NCI-H2227 treated with DMSO at 0.1 percent for 48 hours (cell line): ENCODE measurements at places on chromosomes 5 and 9.
A peak's percentile ranks its signal among the peaks of the same experiment; 100 is the strongest.

GRCh38 chr9:16335788-16336580 is 534.5 kb downstream of the BNC2 start:
- DNase-seq: no peak

GRCh38 chr9:4423207-4423610 is 67.1 kb upstream of the SLC1A1 start:
- DNase-seq: no peak

GRCh38 chr5:56489272-56489671 is 256.1 kb upstream of the ANKRD55 start:
- no peak for DNase-seq

GRCh38 chr5:123721675-123722276 is 209.8 kb downstream of the CSNK1G3 start:
- no peak for DNase-seq

DNA sequence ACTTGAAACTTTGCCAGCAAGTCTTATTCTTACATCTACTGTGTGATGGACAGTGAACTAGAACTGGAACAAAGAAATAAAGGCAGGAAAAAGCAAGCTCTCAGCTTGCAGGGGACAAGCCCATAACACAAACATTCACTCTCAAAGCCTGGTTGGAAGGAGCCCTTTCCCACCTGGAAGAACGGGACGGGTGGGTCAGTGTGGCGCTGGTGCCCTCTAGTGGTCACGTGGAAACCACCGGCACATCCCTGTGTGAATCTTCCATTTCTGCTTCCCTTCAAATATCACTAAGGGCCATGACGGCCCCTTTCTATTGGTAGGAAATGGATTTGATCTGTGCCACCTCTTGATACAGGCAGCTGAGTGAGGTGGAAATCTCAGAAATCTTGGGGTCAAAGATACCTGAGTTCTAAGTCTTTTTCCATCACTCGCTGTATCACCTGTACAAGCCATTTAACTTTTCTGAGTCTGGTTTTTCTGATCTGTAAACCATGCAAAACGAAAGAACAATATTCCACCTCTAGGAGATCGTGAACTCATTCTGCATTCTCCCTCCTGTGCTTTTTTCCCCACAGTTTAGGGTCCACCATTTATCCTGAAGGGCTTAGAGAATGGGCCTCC is 211.6 kb downstream of the MSX2 start:
- DNase-seq: peak; percentile 34

- no peak for DNase-seq
These were observed 74.3 kb downstream of the EPB41L4B start for GRCh38 chr9:109246533-109246932.

GRCh38 chr5:160496334-160496733 is 74.7 kb downstream of the PTTG1 start:
- DNase-seq: no peak

- DNase-seq: no peak
These were observed 467.3 kb downstream of the ENC1 start for GRCh38 chr5:74173241-74173640.

- DNase-seq: no peak
These were observed 186.4 kb downstream of the EPB41L4A start for GRCh38 chr5:112232667-112233066.

- no peak for DNase-seq
These were observed 24.3 kb downstream of the CENPP start for GRCh38 chr9:92349771-92350739.
